NCI-H1048 (cell line): ENCODE measurements at places on chromosomes 2 and 18.

DNA sequence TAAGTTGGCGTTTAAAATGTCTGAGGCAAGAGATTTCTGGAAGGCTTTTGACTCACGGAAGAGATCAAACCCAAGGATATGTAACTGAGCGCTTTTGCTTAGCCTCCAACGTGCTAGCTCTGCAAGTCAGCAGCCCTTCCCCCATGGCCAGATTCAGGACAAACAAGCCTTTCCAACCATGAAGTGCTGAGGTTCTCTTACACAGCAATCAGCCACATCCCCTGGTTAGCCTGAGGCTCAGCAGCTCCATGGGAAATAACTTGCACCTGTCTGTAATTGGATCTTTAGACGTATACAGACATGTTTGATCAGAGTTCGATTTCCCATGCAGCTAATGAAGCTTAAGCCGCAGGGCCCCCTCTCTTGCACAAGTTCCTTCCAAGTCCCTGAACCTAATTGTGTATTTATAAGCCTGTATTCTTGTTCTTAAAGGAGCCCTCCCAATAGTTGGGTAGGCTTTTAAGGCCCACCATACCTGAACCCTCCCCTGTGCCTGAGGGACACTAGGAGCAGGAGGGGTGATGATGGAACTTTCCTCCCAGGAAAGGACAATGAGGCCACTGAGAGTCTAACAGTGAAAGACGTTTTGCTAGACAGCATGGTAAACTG, 2.1 kb upstream of the TMEM131 start:
- no peak for DNase-seq

DNA sequence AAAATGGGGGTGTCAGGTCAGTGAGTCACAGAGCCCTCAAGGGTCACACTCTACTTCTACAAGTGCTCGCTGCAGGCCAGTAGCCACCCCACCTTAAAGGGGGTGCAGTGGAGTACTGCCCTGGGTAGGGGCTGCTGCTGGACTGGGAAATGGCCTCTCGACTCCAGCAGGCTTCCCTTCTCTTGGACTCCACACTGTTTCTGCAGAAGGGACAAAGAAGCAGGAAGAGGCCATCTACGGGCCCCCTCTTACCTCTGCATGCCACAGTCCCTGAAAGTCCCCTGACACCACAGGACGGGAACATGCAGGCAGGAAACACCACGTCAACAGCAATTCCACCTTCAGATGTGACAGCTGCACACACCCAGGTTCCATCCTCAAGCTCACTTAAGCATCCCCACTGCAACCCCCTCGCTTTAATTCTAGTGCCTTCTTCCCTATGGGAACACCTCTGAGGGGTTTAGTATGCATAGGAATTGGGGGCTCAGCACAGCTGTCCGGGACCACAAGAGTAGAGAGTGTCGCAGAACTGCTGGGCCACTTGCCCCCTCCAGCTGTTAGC, 22.3 kb downstream of the SNED1 start:
- no peak for DNase-seq

GRCh38 chr2:7881063-7881462, 800.8 kb upstream of the ID2 start:
- DNase-seq = no peak

DNA sequence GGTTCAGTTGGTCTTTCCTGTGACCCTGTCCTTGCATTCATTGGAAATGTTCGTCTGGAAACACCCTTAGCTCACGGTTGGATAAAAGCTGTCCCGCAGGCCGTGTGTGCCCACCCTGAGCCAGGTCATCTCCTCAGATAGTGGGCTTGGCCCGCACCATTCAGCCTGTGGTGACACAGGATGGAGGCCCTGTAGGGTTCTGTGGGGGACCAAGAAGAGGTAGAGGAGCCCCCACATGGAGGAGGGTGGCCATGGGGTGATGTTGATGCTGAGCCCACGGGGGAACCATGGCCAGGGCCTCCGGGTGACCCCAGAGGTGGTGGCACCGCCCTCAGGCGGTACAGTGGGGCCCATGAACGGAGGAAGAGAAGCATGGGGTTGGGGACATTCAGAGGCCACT, 62.7 kb downstream of the ASAP2 start:
- DNase-seq = no peak

GRCh38 chr2:175743011-175743410, 259.1 kb downstream of the LNPK start:
- no peak for DNase-seq
